Bronchial smooth muscle cell (primary cell): ENCODE measurements at places on chromosomes 11 and 22. TPM values are rescaled to one million over a fixed set of nuclear protein-coding genes. Genes with fewer than 3 reads are reported as not detected.

Gene GAB4
- total RNA-seq = not detected in 2 replicates

Gene MIOX
- not detected in 2 replicates for total RNA-seq

Gene THY1
- total RNA-seq = 11.0 and 47.3 TPM in 2 replicates

Gene MUC5AC
- under 0.01 TPM in 1 of 2 replicates, not detected in the other for total RNA-seq

Gene CAPN1
- 64.3 and 93.6 TPM in 2 replicates for total RNA-seq

Gene MMP8
- total RNA-seq = under 0.01 TPM in 1 of 2 replicates, not detected in the other

Gene KIAA1671
- under 0.01 TPM in 2 replicates for total RNA-seq

Gene B3GAT1
- total RNA-seq = under 0.01 TPM in 1 of 2 replicates, not detected in the other

Gene PIM3
- 18.0 and 24.2 TPM in 2 replicates for total RNA-seq

Gene CDC45
- total RNA-seq = 1.1 and 2.0 TPM in 2 replicates

Gene OR5AK2
- not detected in 2 replicates for total RNA-seq

Gene NLRP14
- 0.09 and 0.16 TPM in 2 replicates for total RNA-seq

Gene PITPNM1
- total RNA-seq = 10.7 and 16.4 TPM in 2 replicates

Gene PKDREJ
- total RNA-seq = under 0.01 and 0.09 TPM in 2 replicates

Gene GDPD4
- not detected in 2 replicates for total RNA-seq

Gene MFNG
- not detected in 2 replicates for total RNA-seq

Gene SPTBN2
- 0.47 and 2.3 TPM in 2 replicates for total RNA-seq

Gene RFPL2
- not detected in 2 replicates for total RNA-seq

Gene CALCA
- total RNA-seq = not detected in 2 replicates

Gene SPON1
- total RNA-seq = under 0.01 TPM in 2 replicates

Gene CYTH4
- 0.26 and 0.32 TPM in 2 replicates for total RNA-seq

Gene OR5AL1
- not detected in 2 replicates for total RNA-seq

Gene PTPN5
- total RNA-seq = not detected in 2 replicates

Gene OR52A1
- total RNA-seq = not detected in 2 replicates

Gene SYT12
- total RNA-seq = under 0.01 and 0.16 TPM in 2 replicates

Gene SCO2
- total RNA-seq = 2.6 and 2.8 TPM in 2 replicates

Gene OVOL1
- total RNA-seq = not detected in 2 replicates

Gene SYTL2
- total RNA-seq = 9.2 and 42.7 TPM in 2 replicates
